GM23248 (cell line): ENCODE measurements at places on chromosomes 4 and X. TPM values are rescaled to one million over a fixed set of nuclear protein-coding genes. Genes with fewer than 3 reads are reported as not detected.
A peak's percentile ranks its signal among the peaks of the same experiment; 100 is the strongest.

Gene DOK7
- polyA plus RNA-seq = 0.24 TPM in 1 of 2 replicates, not detected in the other

Gene PHOX2B
- polyA plus RNA-seq = not detected in 2 replicates

Gene NAP1L5
- polyA plus RNA-seq = 5.2 and 6.7 TPM in 2 replicates

Gene SLC9A7
- polyA plus RNA-seq = 11.9 and 14.1 TPM in 2 replicates

Gene F8A1
- polyA plus RNA-seq = 18.9 and 23.4 TPM in 2 replicates

Gene KCNIP4
- 0.65 TPM in 2 replicates for polyA plus RNA-seq

Gene STK32B
- polyA plus RNA-seq = 4.9 and 5.4 TPM in 2 replicates

Gene ALAS2
- not detected in 2 replicates for polyA plus RNA-seq

Gene MAGEC2
- 0.15 TPM in 1 of 2 replicates, not detected in the other for polyA plus RNA-seq

Gene EDNRA
- polyA plus RNA-seq = 0.48 and 0.68 TPM in 2 replicates

Gene RASL11B
- polyA plus RNA-seq = 0.11 and 0.46 TPM in 2 replicates

Gene XAGE3
- polyA plus RNA-seq = not detected in 2 replicates

Gene SYNPO2
- polyA plus RNA-seq = 3.1 and 3.2 TPM in 2 replicates

DNA sequence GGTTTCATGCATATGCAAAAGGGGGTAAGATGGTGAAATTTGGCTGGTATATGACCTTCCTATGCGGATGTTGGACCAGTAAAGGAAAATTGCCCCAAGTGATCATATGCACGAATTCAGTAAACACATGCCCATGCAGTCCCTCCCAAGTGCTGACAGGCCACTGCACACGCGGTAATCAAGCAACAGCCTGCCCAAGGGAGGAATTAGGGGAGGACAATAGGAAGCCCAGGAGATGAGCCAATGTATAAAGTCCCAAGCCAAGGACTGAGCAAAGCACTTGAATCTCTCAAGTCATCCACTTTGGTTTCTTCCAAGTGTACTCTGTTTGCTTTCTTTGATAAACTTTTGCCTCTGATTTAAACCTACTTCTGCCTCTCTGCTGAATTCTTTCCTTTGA is 21.1 kb downstream of the MAGEB16 start:
- no peak for DNase-seq

DNA sequence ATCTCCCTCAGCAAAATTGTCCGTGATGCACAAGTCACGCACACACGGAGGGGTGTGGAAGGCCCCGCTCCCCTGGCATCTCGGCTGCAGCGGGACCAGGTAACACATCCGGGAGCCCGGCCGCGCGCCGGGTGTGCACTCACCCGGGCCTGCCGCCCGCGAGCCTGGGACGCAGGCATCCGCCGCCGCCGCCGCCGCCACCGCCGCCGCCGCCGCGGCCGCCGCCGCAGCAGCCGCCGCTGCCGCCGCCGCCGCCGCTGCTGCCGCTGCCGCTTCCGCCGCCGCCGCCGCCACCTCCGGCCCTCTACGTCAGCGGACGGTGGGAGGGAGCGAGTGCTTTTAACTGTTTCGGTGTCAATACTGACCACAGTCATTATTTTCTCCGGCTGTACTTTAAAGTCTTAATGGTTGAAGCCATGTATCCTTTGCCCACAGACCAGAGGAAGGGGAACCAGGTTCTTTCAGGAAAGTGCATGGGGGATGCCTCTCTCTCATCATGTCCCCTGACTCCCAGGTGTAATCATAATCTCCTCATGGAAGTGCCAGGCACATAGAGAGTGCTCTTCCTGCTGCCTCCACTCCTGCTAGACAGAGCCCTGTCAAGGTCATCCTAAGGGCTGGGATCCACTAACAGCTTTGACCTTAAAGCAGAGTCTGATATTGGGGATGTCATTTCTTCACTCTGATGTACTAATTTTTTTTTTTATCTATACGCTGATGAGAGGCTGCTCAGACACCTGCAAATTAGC is 38.0 kb downstream of the MAGEE2 start:
- peak; percentile 70 for DNase-seq

- DNase-seq = peak; percentile 75
Observed at GRCh38 chr4:2962614-2963174, 512 bp downstream of the NOP14 start.

DNA sequence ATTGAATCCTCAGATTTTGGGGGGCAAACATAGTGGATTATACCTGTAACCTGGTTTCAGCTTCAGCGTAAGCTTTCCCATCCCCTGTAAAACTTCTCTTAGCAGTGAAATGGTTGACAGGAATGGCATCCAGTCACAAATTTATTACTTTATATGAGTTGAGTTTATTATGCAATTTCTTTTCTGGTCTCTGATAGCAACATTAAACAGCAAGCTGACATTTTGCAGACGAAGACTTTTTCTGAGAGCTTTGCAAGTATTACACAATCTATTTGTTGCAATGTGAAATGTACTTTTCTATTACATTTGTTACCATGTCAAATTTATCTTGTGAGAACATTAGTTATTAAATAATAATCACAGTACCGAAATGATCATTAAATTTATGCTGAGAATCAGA is 60.6 kb downstream of the GSPT2 start:
- DNase-seq = no peak

GRCh38 chrX:53674581-53674980 is 11.9 kb downstream of the HUWE1 start:
- DNase-seq = peak; percentile 33

DNA sequence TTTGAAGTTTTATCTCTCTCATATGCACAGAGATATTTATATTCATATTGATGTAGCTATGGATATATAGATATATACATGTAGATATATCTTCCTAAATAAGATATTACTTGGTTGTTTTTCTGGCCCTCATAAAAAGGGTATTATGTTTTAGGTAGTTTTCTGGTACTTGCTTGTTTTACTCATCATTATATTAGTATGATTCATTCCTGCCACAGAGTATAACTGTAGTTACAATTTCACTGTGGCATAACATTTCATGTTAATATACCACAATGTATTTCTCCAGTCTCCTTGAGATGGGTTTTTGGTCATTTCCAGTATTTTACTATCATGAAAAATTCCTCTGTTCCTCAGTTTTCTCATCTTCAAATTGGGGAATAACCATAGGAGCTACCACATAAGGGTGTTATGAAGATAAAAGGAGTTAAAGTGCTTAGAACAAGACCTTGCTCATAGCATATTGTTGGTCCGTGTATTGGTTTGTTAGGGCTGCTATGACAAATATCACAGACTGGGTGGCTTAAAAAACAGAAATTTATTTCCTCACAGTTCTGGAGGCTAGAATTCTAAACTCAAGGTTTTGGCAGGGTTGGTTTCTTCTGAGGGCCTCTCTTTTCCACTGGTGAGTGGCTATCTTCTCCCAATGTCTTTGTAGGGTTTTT is 129.7 kb downstream of the TMEM164 start:
- DNase-seq = peak; percentile 27

DNA sequence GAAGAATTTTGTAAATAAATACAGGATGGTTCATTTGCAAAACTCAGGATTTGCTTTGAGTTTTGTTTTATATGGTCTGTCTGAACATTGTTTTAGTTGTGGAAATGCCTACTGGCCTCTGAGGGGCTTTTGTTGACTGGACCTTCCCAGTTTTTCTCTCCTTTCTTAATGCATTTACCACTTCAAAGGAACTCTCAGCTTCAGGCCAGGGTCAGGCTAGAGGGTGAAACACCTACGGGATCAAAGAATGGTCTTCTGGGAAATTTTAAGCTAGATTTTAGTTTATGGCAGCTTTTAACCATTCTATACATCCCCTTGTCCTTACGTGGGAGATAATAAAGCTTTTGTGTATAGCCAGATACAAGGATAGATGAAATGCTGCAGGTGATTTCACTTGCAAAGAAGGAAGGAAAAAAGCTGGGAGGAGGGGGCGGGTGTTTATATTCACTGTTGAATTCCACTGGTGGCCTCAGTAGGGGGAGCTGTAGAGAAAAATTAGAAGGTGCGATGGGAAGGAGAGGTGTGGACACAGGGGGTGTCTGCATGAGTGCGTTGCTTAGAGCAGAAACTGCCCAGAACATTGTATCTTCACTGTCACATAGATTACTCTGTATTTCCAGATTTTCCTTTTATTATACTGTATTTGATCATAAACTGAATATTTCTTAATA is 151.8 kb downstream of the TSPAN5 start:
- DNase-seq = no peak

DNA sequence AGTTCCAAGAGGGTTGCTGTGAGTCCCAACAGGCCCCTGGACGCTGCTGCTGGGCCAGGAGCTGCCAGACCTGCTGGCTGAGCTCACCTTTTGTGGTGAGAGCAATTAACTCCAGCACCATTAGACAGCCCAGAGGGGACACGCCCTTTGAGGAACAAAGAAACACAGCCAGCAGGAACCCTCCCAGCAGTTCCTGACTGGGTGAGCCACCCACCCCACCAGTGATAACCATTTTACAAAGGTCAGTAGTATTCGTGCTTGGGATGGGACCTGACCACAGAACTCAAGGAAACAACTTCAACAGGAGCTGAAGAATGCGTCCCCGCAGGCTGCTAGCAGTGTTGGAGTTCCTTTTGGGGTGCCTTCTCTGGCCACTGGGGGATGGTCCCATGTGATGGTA is 38.8 kb upstream of the AFAP1 start:
- no peak for DNase-seq

GRCh38 chr4:124083711-124084110 is 628.8 kb downstream of the ANKRD50 start:
- no peak for DNase-seq

GRCh38 chr4:100576570-100576969 is 58.7 kb upstream of the EMCN start:
- no peak for DNase-seq

DNA sequence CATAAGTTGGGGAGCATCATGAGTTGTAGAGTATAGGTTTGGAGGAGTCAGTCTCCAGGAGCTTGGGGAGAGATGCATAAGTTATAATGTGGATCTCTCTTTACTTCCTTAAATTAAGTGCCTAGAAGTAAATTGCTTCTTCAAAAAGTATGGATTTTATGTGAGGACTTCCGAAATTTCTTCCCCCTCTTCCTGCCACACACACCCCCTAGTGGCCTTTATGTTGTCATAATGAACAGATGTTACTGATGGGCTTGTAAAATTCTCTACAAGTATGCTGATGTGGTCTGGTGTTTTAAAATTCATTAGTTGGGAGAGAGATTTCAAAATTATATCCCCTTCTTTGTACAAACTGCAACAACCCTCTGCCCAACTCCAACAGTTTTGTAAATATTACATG is 2.3 kb upstream of the METTL14 start:
- DNase-seq = peak; percentile 71

DNA sequence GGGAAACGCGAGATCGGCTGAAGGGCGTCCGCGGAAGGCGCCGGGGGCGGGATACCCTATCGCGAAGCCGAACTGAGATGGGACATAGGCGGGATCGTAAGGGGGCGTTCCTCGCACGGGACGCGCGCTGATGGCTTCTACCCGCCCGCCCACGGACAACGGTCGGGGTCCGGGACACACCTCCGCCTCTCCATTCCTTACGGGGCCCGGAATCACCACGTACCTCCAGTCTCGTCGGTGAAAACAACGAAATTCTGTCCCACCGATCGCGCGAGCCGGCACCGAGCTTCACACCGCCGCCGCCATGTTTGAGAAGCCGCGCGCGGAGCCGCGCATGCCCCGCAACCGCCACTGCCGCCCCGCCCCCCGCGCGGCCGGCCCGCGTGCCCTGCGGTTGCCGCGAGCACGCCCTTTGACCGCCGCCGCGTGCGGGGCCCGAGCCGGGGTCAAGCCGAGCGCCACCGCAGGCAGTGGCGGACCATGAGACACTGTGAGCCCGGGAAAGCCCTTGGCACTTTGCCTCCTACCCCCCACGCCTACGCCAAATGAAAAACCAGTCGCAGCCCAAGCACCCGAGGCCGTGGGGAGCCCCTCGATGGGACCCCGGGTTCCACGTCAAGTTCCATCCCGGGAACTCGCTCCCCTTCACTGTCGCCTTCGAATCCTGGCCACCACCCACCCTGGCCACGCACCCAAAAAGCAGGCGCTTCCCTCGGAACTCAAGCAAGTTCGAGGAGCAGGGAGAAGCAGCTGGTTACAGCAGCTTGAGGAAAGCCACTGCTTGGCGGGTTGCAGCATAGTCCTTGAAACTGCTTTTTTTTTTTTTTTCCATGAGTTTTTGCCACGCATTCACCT is at the start of gene SCML2:
TSS of gene SCML2 (minus strand) at position 320 of the 855 bp plus-strand sequence. CDS start 20,617 bp downstream, outside the sequence.
- peak; percentile 67 for DNase-seq

DNA sequence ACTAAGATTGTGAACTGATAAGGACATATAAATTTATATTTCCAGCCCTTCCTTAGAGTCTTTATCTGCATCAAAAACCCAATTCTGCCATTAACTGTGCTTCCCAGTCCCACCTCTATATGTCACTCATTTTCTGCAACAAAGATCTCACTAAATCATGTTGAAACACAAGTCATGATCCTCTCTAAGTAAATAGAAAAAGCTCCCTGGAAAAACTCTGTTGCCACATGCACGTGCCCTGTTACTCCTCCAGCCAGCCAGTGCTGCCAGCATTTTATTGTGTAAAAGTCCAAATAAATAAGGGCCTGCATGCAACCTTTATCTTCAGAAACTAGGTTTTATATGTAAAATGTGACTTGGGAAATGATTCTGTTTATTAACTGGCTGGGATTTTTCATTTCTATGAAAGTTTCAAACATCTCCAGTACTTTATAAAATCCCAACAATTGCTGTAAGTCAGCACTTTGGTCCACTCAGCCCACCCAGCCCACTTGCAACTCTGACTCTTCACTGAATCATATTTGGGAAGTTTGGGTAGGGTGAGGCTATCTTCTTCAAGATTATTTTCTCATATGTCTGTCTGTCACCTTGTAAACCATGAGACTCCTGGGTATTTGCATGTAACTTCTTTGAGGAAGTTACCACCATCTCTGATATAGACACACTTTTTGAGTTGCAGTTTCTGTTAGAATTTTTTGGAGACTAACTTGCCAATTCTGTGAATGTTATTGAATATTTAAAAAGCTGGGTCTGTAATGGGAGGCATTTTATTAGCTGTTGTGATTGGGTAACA is 40.0 kb upstream of the SMARCA5 start:
- DNase-seq = no peak
